ENCODE measurements at places on chromosomes 2 and 18. TPM values are rescaled to one million over a fixed set of nuclear protein-coding genes. Genes with fewer than 3 reads are reported as not detected.

The KCNIP3 gene
- polyA plus RNA-seq = 0.08 TPM

The TTLL4 gene
- polyA plus RNA-seq = 26.7 TPM

The POTEE gene
- not detected for polyA plus RNA-seq

The PREB gene
- polyA plus RNA-seq = 73.3 TPM

The SP110 gene
- 10.2 TPM for polyA plus RNA-seq

The MYOM1 gene
- polyA plus RNA-seq = 0.08 TPM

The EFHD1 gene
- polyA plus RNA-seq = 0.18 TPM

The POTEC gene
- not detected for polyA plus RNA-seq

The NEB gene
- polyA plus RNA-seq = 0.84 TPM

The RUFY4 gene
- polyA plus RNA-seq = not detected

The LIMS4 gene
- 18.3 TPM for polyA plus RNA-seq

The MC2R gene
- not detected for polyA plus RNA-seq

The CD8A gene
- polyA plus RNA-seq = not detected

The UGP2 gene
- 9.0 TPM for polyA plus RNA-seq

The IAH1 gene
- 45.3 TPM for polyA plus RNA-seq

The GNAL gene
- polyA plus RNA-seq = 0.07 TPM

The SERPINB12 gene
- not detected for polyA plus RNA-seq

The DTYMK gene
- 61.6 TPM for polyA plus RNA-seq

The NEMP2 gene
- polyA plus RNA-seq = 3.1 TPM

The RGPD3 gene
- polyA plus RNA-seq = 0.02 TPM

The STARD6 gene
- polyA plus RNA-seq = not detected

The ITGB6 gene
- 0.05 TPM for polyA plus RNA-seq

The CRYGD gene
- not detected for polyA plus RNA-seq

The IL1A gene
- 0.25 TPM for polyA plus RNA-seq

The SLC19A3 gene
- 0.01 TPM for polyA plus RNA-seq

The CCDC150 gene
- 1.7 TPM for polyA plus RNA-seq

The IGFBP5 gene
- 0.03 TPM for polyA plus RNA-seq

The SERPINB5 gene
- polyA plus RNA-seq = not detected

The DSG4 gene
- not detected for polyA plus RNA-seq

The ATP6V1C2 gene
- polyA plus RNA-seq = 0.05 TPM

The PPP4R3B gene
- 11.2 TPM for polyA plus RNA-seq

The SP100 gene
- 33.7 TPM for polyA plus RNA-seq

The ITPRIPL1 gene
- 2.6 TPM for polyA plus RNA-seq

The DCC gene
- polyA plus RNA-seq = not detected

The ROCK1 gene
- polyA plus RNA-seq = 5.3 TPM

The RND3 gene
- 57.1 TPM for polyA plus RNA-seq

The RAB6D gene
- polyA plus RNA-seq = 0.01 TPM

The CIB4 gene
- not detected for polyA plus RNA-seq

The POU3F3 gene
- not detected for polyA plus RNA-seq

The PKDCC gene
- polyA plus RNA-seq = 3.0 TPM

The ATP8B1 gene
- polyA plus RNA-seq = 42.7 TPM

The WNT10A gene
- not detected for polyA plus RNA-seq

The NCKAP5 gene
- polyA plus RNA-seq = 0.47 TPM

The TTC31 gene
- 24.1 TPM for polyA plus RNA-seq

Measured in endothelial cell of umbilical vein (primary cell).